Tibial artery (tissue), 4 donors: ENCODE measurements at places on chromosomes 12 and 14.
A peak's percentile ranks its signal among the peaks of the same experiment; 100 is the strongest.

GRCh38 chr12:6322352-6322751, 11.9 kb downstream of the PLEKHG6 start:
- peak overlapping the region; percentile 75 for H3K27ac ChIP-seq
- no peaks in the 10 kb centered on the region for H3K27me3 ChIP-seq
- no peaks in the 10 kb centered on the region for H3K36me3 ChIP-seq
- no peak for DNase-seq

- H3K4me1 ChIP-seq = peaks cover 6% of the 10 kb centered on the region
- no peak overlapping the region for H3K4me3 ChIP-seq
- peak overlapping the region; percentile 99 for H3K27ac ChIP-seq
- peaks cover 7% of the 10 kb centered on the region for H3K36me3 ChIP-seq
- DNase-seq = no peak
- no peaks in the 10 kb centered on the region for H3K27me3 ChIP-seq
Observed at GRCh38 chr14:103627073-103628025, 1.7 kb upstream of the KLC1 start.

GRCh38 chr14:58272588-58273372, 25.6 kb upstream of the ARID4A start:
- no peak overlapping the region for H3K27ac ChIP-seq
- H3K4me1 ChIP-seq = peaks cover 2% of the 10 kb centered on the region
- no peak overlapping the region for H3K4me3 ChIP-seq
- DNase-seq = no peak
- no peaks in the 10 kb centered on the region for H3K27me3 ChIP-seq

- no peak for DNase-seq
- no peaks in the 10 kb centered on the region for H3K4me1 ChIP-seq
- H3K27ac ChIP-seq = no peak overlapping the region
- H3K27me3 ChIP-seq = no peaks in the 10 kb centered on the region
- no peaks in the 10 kb centered on the region for H3K36me3 ChIP-seq
- no peak overlapping the region for H3K4me3 ChIP-seq
Observed at GRCh38 chr12:91732086-91732485, 413.6 kb downstream of the BTG1 start.

GRCh38 chr14:23613242-23614070, 22.7 kb upstream of the DHRS2 start:
- no peak overlapping the region for H3K27ac ChIP-seq
- H3K4me1 ChIP-seq = no peaks in the 10 kb centered on the region
- no peaks in the 10 kb centered on the region for H3K36me3 ChIP-seq
- no peak for DNase-seq

GRCh38 chr14:75854111-75854799, 127.5 kb downstream of the TGFB3 start:
- no peak overlapping the region for H3K27ac ChIP-seq
- H3K27me3 ChIP-seq = no peaks in the 10 kb centered on the region
- H3K4me1 ChIP-seq = no peaks in the 10 kb centered on the region
- DNase-seq = no peak

DNA sequence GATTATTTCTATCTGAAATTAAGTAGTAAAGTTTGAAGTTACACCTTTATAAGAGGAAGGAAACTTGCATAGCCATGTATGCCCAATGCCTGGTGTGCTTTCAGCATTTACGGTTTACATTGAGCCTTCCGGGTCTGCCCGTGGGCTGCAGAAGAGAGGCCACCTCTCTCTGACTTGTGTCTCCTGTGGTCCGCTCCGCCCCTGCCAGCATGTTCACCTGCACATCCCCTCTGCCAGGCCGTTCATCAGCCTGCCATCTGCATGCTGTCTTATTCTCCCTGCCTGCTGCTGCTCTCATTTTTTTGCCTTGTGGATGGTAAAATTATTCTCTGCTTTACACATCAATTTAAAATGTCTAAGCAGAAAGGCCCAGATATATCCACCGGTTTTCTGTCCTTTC, 41.5 kb upstream of the DYNC1H1 start:
- DNase-seq = no peak
- peaks cover 17% of the 10 kb centered on the region for H3K36me3 ChIP-seq
- no peaks in the 10 kb centered on the region for H3K27me3 ChIP-seq
- peaks cover 8% of the 10 kb centered on the region for H3K4me1 ChIP-seq
- no peak overlapping the region for H3K4me3 ChIP-seq

DNA sequence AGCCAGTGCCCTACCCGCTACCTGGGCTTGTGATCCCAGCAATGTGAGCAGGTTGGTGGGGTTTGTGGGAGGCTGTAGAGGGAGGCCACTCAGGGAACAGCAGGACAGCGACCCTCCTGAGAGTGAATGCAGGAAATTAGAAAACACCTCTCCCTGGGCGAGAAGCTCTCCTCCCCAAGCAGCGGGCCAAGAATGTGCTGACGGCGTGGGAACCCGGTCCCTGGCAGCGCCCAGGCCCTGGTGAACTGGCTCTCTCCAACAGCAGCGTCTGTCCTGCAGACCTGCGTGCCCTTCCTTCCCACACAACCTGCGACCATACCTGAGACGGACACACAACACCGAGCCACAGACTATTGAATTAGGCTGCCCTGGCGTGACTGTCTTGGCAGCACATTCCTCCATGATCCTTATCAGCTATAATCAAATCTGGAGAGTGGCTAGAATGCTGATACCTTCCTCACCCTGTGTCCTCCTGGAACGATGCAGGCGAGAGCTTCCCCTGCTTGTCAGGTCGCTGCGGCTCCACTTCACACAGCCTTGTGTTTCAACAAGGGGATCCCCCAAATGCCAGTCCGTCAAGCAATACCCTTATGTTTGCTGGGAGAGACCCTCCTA, 114.8 kb upstream of the GSC start:
- no peaks in the 10 kb centered on the region for H3K36me3 ChIP-seq
- H3K4me3 ChIP-seq = no peak overlapping the region
- no peak overlapping the region for H3K27ac ChIP-seq
- no peaks in the 10 kb centered on the region for H3K4me1 ChIP-seq

DNA sequence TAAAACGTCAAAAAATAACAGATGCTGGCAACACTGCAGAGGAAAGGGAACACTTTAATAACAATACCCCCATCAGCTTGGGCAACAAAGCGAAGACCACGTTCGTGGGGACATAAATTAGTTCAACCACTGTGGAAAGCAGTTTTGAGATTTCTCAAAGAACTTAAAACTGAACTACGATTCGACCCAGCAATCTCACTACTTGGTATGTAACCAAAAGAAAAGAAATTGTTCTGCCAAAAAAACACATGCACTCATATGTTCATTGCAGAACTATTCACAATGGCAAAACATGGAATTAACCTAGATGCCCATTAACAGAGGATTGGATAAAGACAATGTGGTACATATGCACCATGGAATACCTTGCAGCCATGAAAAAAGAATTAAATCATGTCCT, 81.2 kb upstream of the RAP1B start:
- no peaks in the 10 kb centered on the region for H3K36me3 ChIP-seq
- H3K4me1 ChIP-seq = peaks cover 52% of the 10 kb centered on the region
- no peak overlapping the region for H3K4me3 ChIP-seq
- H3K27me3 ChIP-seq = no peaks in the 10 kb centered on the region
- DNase-seq = no peak
- peak overlapping the region; percentile 44 for H3K27ac ChIP-seq

DNA sequence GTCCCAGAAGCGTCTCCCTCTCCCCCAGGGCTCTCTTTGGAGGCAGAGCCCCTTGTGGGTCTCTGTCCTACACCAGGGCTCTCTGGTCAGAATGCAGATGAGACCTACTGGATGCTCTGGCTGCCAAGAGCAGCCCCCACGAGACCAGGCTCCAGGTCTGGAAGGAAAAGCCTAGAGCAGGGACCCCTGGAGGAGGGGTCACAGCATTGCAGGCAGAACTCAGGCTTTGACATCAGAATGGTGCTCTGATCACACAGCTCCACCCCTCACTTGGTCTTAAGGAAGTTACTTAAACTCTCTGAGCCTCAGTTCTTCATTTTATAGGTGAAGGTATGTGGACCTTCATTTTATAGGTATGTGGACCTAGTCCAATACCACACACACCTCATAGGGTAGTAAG, 83.1 kb downstream of the ARL6IP4 start:
- no peak overlapping the region for H3K4me3 ChIP-seq
- no peaks in the 10 kb centered on the region for H3K36me3 ChIP-seq
- peak overlapping the region; percentile 88 for H3K27ac ChIP-seq
- H3K4me1 ChIP-seq = peaks cover 63% of the 10 kb centered on the region

GRCh38 chr12:60100160-60100559, 504.3 kb downstream of the SLC16A7 start:
- no peaks in the 10 kb centered on the region for H3K27me3 ChIP-seq
- H3K27ac ChIP-seq = no peak overlapping the region
- no peaks in the 10 kb centered on the region for H3K36me3 ChIP-seq
- H3K4me3 ChIP-seq = no peak overlapping the region
- DNase-seq = no peak
- no peaks in the 10 kb centered on the region for H3K4me1 ChIP-seq

- H3K36me3 ChIP-seq = no peaks in the 10 kb centered on the region
- no peaks in the 10 kb centered on the region for H3K27me3 ChIP-seq
- no peak for DNase-seq
- no peak overlapping the region for H3K27ac ChIP-seq
Observed at GRCh38 chr12:90940872-90941499, 14.0 kb downstream of the CCER1 start.

DNA sequence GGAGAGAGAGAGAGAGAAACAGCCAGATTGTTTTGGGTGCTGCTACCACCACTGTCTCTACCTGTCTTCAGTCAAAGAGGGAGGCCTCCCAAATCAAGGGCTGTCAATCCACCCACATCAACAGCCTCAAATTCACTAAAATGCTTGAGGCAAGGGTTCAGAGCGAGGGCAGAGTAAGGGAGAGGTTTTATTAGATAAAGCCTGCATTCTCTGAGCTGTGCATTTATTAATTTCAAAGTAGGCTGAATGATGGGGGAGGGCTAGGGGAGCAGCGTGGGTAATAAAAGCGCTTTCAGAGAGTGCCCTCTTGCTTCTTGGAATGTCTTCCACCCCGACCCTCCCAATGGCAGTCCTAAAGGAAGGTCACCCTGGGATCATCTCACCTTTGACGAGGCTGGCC, 636.5 kb upstream of the TBX3 start:
- H3K4me3 ChIP-seq = no peak overlapping the region
- peaks cover 25% of the 10 kb centered on the region for H3K4me1 ChIP-seq
- no peak overlapping the region for H3K27ac ChIP-seq

DNA sequence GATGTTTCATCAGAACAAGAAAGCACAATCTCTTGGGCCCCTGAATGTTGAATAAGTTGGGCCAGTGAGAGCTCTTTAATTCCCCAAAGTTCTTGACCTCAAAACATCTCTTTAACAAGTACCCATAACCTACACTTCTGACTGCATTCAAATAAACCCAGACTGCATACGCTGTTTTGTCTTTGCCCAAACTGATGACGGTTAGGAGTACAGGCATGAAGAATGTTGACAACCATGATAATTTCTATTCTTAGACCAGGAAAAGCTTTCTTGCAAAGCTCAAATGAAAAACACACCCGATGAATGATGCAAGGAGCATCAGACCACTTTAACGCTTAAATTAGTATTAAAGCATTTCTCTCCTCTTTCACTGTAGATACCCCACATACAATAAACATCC, 11.7 kb upstream of the RAB3IP start:
- H3K27ac ChIP-seq = no peak overlapping the region
- no peaks in the 10 kb centered on the region for H3K27me3 ChIP-seq
- H3K4me1 ChIP-seq = no peaks in the 10 kb centered on the region
- no peaks in the 10 kb centered on the region for H3K36me3 ChIP-seq

GRCh38 chr12:111733340-111733915, 33.3 kb upstream of the ALDH2 start:
- DNase-seq = no peak
- H3K4me3 ChIP-seq = no peak overlapping the region
- no peaks in the 10 kb centered on the region for H3K27me3 ChIP-seq
- H3K36me3 ChIP-seq = peaks cover 65% of the 10 kb centered on the region
- no peak overlapping the region for H3K27ac ChIP-seq

GRCh38 chr12:12017135-12017581, 53.6 kb upstream of the BCL2L14 start:
- no peak for DNase-seq
- no peaks in the 10 kb centered on the region for H3K27me3 ChIP-seq
- no peak overlapping the region for H3K27ac ChIP-seq
- H3K4me3 ChIP-seq = no peak overlapping the region

GRCh38 chr12:1497161-1497560, 97.2 kb downstream of the FBXL14 start:
- no peak for DNase-seq
- peaks cover 20% of the 10 kb centered on the region for H3K36me3 ChIP-seq
- H3K27ac ChIP-seq = peak overlapping the region; percentile 57

DNA sequence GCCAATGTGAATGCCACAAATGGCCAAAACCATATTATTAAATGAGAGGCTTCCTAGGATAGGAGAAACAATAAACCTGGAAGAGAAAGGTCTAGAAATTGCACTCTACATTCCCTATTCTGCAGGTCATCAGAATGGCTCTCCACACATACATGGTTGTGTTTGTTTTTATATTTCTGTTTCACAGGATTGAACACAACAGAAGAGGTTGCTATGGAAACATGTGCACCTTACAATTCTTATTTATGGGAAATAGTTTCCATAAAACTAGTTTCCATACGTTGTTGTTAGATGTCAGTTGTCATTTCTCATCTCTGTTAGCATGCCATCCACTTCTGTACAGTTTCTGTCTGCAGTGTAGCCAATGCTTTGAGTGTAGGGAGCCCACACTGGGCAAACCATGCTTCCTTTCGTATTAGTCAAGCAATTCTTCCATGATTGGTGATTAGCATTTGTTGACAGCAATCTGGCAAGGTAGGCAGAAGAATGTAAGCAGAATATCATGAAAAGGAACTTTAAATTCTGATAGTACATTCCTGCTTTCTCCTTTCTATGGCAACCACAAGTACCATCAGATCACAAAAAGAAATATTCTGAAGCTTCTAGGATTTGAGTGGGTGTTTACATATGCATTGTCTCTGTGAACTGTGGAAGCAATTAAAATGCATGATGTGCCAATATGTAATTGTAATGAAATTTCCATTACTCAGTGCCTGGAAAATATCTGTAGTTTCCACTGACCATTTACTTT, 141.6 kb upstream of the AVPR1A start:
- H3K36me3 ChIP-seq = no peaks in the 10 kb centered on the region
- no peak overlapping the region for H3K27ac ChIP-seq
- no peaks in the 10 kb centered on the region for H3K27me3 ChIP-seq
- no peak overlapping the region for H3K4me3 ChIP-seq
- peaks cover 27% of the 10 kb centered on the region for H3K4me1 ChIP-seq

- H3K27ac ChIP-seq = no peak overlapping the region
- H3K36me3 ChIP-seq = peaks cover 32% of the 10 kb centered on the region
- H3K4me1 ChIP-seq = no peaks in the 10 kb centered on the region
Observed at GRCh38 chr12:132825089-132825488, 3.6 kb downstream of the GOLGA3 start.

GRCh38 chr12:13562915-13563742, 366.6 kb downstream of the EMP1 start:
- H3K4me3 ChIP-seq = no peak overlapping the region
- no peaks in the 10 kb centered on the region for H3K4me1 ChIP-seq
- no peak for DNase-seq
- H3K27ac ChIP-seq = no peak overlapping the region
